ENCODE measurements at places on chromosomes 2 and 18. TPM values are rescaled to one million over a fixed set of nuclear protein-coding genes. Genes with fewer than 3 reads are reported as not detected.

The SERPINB13 gene
- 7.0 TPM for total RNA-seq

The SCN9A gene
- total RNA-seq = 7.5 TPM

The NFATC1 gene
- total RNA-seq = 21.3 TPM

The KATNAL2 gene
- 4.0 TPM for total RNA-seq

GRCh38 chr2:197759625-197760292 is 25.4 kb downstream of the BOLL start:
- ATAC-seq = no peak

DNA sequence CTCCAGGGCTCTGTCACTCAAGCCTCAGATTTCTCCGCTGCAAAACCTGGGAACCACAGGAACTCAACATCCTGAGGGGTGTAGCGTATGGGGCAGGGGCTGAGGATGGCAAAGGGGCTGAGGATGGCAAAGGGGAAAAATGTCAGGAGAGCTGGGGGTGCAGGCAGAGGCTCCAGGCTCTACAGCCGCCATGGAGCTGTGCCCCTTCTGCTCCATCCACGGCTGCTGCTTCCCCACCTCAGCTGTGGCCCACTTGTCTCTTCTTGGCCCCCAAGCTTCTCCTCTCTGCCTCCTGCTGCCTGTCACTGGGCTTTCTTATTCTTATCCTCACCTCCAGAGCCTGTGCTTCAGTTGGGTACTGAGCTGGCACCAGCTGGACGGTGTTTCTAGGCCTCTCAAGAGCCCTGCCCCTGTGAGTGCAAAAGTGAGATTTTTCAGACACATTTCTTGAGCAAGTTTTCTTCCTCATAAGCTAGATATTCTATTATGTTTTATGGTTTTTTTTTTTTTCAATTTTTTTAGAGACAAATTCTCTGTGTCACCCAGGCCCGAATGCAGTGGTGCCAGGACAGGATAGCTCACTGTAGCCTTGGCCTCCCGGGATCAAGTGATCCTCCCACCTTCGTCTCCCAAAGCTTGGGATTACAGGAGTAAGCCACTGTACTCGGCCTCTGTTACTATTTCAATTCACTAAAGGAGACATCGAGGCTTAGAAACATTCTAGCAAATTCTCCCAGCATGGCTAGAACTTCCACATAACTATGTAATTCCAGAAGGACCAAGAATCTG is 49.0 kb downstream of the MARCO start:
- ATAC-seq = no peak

DNA sequence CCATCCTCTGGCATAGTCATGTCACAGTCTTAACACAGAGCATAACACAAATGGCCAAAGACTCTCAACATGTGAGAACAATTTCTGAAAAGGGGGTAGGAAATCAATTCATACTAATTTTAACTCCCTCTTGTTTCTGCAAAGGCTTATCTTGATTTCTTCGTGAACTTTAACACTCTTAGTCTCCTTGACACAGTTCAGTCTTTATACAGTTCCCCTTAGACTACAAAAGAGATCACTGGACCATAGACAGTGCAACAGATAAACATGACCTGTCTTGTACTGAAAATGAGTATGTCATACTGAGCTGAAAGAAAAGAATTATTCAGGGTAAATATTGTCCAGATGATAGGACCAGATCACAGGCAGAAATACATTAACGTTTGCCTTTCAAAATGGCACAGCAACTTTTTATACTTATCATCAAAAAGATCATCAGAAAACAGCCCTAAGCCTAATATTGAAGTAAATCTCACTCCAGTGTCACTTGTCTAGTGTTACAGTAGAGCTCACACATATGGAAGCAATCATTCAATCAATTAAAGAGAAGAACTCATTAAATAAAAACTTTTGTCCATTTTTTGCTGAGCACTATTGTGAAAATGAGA is 56.4 kb upstream of the VRK2 start:
- no peak for ATAC-seq

DNA sequence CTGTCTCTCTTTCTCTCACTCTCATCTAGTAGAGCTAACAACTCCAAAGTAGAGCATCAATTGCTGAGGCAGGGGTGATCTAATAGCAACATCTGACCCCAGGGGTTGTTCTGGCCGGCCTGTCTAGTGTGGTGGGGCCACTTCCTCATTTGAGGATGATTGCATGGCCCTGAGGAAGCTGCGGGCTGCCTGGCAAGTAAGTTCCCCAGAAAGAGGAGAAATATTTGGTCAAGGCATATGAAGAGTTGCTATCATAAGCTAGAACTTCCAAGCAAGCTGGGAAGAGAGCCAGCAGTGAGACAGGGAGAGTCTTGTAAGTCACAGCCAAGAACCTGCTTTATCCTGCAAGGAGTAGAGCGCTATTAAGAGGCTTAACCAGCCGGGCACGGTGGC is 50.8 kb upstream of the TMEM87B start:
- ATAC-seq = peak; percentile 74

- ATAC-seq = no peak
Observed at GRCh38 chr2:218266316-218266979, 3.5 kb downstream of the AAMP start.

DNA sequence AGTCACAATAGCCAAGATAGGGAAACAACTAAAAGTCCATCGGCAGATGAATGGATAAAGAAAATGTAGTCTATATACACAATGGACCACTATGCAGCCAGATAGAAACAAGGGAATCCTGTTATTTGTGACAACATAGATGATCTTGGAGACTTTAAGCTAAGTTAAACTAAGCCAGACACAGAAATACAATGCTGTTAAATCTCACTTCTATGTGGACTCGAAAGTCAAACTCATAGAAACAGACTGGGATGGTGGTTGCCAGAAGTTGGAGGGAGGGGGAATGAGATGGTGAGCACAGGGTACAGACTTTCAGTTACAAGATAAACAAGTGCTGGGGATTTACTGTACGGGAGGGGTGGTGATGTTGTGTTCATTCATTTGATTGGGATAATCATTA is 5.4 kb upstream of the CNDP1 start:
- no peak for ATAC-seq
